Stimulated activated CD4-positive, alpha-beta T cell treated with anti-CD3 and anti-CD28 coated beads, Interleukin-1b, Interleukin-23, amount 100 ng/mL, for 24 hours (primary cell): ENCODE measurements at places on chromosomes 6 and 20.

DNA sequence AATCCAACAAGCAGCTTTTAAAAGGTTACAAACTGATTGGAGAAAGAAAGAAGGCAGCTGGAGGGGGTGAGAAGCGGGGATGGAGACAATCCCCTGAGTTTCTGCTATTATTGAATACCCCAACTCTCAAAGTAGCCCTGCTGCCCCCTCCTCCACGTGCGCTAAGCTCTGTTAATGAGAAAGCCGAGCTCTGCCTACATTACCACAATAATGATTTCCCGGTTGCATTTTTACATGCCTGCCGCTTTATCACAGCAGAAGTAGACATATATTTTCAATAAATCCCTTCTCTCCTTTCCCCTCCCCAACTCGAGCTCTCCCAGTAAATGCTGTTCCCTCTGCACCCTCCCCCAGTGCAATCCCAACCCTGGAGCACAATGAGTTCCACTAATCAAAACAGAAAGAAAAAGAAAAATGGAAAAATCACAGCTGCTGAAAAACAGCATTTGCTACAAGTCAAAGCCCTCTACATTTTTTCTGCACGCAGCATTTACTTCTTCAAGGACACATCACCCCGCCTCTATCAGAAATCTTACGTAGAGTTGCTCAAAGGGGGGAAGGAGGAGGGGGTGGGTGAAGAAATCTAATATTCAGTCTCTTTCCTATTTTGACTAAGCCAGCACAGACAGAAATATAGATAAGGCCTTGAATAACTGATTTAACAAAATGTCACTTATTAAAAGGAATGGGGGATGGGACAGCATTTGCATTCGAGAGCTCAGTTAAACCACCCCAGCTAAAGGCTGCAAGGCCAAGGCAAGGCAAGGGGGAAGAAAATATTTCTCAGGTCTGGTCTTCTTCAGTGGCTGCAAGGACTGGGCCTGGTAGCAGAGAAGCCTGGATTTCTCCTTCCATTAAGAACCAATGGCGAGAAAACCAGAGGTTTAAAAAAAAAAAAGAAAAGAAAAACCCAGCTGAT, 10.7 kb downstream of the TRERF1 start:
- DNase-seq: no peak

DNA sequence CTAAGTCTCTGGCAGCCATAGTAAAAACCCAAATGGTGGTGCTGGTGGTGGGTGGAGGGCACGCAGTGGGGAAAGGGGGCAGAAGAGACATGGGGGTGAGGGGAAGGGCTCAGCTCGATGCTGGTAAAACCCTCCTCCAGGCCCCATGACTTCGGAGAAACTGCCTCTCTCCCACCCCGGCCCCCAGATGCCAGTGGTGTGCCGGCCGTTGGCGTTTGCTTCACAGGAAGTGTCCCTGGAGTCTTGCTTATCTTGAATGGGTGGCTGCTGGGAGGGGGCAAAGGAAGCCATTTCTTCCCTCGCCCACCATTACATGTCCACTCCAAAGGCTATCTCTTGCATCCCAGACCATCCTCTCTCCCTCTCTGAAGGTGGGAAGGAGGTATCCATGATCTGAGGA, 25.4 kb downstream of the VEGFA start:
- DNase-seq: no peak

DNA sequence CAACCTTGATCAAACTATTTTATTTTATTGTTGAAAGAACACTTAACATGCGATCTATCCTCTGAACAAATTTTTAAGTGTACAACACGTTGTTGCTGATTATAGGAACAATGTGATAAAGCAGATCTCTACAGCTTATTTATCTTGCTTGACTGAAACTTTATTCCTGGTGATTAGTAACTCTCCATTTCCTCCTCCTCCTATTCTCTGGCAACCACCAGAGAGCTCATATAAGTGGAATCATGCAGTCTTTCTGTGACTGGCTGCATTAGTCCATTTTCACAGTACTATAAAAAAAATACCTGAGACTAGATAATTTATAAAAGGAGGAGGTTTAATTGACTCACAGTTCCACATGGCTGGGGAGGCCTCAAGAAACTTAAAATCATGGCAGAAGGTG, 218.1 kb downstream of the LRFN2 start:
- no peak for DNase-seq

DNA sequence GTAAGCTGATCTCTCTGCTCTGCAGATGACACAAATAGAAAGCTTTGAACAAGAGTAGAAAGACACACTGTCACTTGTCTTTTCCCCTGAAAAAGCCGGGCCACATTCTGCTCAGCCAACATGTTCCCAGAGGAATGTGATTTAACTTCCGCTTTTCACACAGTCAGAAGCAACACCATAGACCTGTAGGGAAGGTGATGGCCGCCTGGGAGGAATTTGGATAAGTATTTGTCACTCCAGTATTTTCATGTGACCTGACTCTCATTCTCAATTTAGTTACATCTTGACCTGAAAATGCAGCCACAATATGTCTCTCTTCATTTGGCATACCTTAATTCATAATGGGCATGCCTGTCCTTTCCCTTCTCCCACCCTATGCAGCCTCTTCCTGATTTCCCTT, 2.0 kb upstream of the GRM1 start:
- no peak for DNase-seq

DNA sequence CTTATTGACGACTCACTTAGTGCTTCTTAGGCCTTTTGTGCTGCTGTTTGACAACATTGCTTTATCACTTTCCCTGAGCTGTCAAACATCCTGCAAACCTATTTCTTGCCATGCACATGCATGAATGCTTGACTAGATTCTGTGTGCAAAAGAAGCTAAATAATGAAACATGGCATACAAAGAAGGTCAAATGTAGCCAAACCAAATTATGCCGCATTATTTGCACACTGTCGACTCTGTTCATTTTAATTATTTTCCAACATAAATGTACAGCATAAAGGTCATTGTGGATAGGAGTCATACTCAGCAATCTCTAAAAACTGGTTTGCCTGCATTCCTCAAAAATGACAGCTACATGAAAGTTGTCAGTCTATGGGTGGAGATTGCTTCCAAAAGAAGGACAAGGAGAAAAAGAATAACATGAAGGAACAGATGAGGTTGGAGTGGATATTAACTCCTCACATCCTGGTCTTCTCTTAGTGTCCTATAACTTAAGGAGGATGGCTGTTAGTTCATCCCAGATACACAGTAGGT, 123.1 kb upstream of the STXBP5 start:
- no peak for DNase-seq

DNA sequence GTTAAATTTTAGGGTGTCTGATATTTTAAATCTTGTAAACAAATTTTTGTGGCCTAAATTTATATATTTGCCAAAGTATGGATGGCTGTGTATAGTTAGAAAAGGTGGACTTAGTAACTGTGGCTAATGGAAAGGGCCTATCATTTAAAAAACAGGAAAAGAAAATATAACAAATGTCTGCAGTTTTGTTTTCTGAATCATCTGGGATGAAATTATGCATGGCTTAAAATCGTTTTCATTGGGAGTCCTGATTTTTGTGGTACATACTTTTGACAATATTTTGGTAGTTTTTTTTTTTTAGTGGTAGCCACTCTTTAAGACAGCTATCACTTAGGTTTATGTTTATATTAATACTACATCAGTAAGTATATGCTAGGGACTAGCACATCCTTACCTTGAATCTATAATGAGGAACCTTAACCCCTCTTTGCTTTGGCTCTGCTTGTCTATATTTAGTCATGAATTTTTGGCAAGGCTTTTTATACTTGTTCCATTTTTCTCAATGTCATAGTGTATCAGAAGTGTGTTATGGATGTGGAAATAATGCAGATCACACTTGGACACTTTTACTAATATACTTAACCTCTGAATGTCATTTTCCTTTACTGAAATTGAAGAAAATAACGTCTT, 5.6 kb downstream of the ARID1B start:
- DNase-seq: no peak

GRCh38 chr6:142543606-142544005, 241.8 kb downstream of the ADGRG6 start:
- no peak for DNase-seq

GRCh38 chr6:10951675-10952282, 64.9 kb downstream of the SYCP2L start:
- no peak for DNase-seq

DNA sequence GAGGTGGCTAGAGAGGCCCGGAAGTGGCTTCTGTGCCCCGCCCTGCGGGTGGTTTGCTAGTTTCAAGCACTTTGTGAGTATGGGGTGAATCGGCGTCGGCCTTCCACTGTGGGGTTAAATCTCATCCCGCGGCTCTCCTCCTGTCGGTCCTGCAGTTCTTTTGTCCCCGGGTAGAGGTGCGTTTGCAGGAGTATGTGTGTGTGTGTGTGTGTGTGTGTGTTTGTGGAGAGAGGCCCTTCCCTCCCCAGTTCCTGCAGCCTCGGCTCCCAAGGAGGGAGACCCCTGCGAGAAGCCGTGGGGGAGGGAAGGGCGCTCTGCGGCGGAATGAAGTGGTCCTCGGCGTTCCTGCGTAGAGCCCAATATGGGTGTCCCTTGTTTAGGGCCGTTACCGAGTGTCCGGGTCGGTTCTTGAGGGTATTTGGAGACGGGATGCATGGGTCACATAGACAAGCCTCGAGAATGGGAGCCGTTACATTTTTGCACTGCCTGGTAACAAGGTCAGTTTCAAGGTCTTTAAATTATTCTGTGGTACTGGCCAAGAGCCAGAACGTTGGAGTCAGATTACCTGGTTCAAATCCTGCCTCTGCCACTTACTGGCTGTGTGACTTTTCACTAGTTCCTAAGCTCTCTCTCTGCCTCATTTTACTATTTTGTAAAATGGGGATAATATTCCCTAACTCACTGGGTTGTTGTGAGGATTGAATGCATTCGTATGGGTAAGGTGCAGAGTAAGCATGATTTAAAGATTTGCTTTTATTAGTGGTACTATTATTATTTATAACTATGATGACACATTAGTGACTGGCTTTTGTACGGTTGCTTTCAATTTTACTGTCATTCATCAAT, at the start of gene ZKSCAN3:
ZKSCAN3 (plus strand) TSS at position 56 of the 846 bp plus-strand sequence. CDS start 9,640 bp downstream, outside the sequence.
- peak; percentile 81 for DNase-seq

- no peak for DNase-seq
Observed at GRCh38 chr6:150068151-150068550, 770 bp downstream of the ULBP3 start.

- no peak for DNase-seq
Observed at GRCh38 chr20:60334911-60335310, 376.7 kb downstream of the CDH26 start.

DNA sequence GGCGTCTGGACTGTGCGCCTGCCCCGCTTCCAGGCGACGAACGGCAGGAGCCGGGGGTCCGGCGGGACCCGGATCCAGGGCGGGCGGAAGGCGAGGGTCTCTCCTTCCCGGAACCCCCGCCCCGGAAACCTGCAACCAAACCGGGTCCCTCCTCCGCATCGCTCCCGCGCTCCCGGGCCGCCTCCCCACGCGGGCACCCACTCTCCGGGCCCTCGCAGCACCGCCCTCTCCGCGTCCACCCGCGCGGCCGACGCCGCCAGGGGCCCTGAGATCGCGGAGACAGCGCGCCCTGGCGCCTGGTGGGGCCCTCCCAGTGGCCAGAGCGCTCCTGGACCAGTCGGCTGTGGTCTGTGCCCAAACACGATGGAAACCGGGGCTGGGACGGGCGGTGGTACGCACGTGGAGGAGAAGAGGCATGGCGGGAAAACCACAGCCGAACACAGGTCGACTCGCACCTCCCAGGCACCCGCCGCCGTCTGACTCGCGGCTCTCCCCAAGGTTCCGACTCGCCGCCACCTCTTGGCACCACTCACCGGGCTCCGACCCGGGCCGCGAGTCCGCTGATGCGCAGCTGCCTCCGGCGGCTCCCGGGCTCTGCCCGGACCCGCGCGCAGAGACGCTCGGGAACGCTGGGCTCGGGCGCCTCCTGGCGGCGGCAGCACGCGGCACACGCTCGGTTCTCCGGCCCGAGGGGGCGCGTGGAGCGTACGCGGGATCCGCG, 7.9 kb downstream of the NKX2-2 start:
- no peak for DNase-seq

DNA sequence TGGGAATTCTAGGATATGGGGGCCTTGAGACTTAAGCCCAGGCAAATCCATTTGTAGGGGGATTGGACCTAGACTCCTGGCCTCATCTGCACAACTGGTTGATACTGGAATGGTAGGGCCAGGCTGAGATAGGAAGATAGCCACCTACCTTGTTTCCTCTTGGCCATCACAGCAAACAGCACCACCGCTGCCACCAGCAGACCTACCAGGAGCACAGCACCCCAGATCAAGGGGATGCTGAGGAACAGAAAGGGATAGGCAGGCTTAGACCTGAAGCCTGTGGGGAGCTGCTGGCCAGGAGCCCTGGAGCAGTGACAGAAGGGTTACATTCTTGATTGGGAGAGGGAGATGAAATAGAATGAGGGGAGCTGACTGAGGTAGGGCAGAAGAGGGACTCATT, 3.5 kb downstream of the TREML1 start:
- DNase-seq: no peak

GRCh38 chr20:31781945-31782344, 37.2 kb upstream of the MYLK2 start:
- DNase-seq: no peak

DNA sequence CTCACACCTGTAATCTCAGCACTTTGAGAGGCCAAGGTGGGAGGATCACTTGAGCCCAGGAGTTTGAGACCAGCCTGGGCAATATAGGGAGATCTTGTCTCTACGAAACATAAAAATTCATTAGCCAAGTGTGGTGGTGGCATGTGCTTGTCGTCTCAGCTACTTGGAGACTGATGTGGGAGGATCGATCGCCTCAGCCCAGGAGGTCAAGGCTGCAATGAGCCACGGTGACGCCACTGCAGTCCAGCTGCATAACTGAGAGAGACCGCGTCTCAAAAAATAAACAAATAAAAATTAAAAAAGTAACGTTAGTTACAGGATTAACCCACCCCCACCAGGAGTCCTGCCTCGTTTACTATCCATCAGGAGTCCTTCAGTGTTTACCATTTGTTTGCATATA, 345.1 kb downstream of the BTBD3 start:
- no peak for DNase-seq

GRCh38 chr20:50762045-50762422, 30.7 kb downstream of the PARD6B start:
- no peak for DNase-seq

- DNase-seq: no peak
Observed at GRCh38 chr6:91328241-91328640, 741.4 kb upstream of the MAP3K7 start.

DNA sequence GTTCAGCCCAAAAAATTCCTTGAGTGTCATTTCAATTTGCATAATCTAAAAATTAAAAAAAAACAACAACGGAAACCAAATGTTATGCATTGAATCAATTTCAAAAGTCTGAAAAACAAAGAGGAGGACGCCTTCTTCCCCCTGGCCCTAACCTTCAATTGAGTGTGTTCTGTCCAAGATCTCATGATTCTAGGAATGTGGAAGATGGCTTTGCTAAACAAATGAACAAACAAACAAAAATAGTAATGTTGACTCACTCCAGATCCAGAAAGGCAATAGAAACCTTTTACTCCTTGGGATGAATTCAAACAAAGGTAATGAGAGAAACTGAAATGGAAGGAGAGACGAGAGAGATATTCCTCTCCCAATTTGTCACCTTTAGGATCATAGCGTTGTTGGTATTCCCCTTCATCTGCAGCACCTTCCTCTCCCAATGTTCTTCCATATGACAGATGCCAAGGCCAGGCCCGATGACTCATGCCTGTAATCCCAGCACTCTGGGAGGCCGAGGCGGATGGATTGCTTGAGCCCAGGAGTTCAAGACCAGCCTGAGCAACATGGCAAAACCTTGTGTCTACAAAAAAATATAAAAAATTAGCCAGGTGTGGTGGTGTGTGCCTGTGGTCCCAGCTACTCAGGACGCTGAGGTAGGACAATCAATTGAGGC, 109.2 kb upstream of the ADGRF1 start:
- no peak for DNase-seq
